Stimulated activated CD8-positive, alpha-beta memory T cell treated with anti-CD3 and anti-CD28 coated beads, Interleukin-15, amount 100 ng/mL, for 48 hours (primary cell): ENCODE measurements at places on chromosomes 16 and 17.

GRCh38 chr17:48439110-48439850 lies 9.3 kb upstream of the SKAP1 start:
- DNase-seq, result no peak

- no peak for DNase-seq
Observed at GRCh38 chr16:35188288-35189155, 1729.1 kb downstream of the TP53TG3F start.

GRCh38 chr16:83268169-83268568 lies 539.6 kb upstream of the HSBP1 start:
- no peak for DNase-seq

DNA sequence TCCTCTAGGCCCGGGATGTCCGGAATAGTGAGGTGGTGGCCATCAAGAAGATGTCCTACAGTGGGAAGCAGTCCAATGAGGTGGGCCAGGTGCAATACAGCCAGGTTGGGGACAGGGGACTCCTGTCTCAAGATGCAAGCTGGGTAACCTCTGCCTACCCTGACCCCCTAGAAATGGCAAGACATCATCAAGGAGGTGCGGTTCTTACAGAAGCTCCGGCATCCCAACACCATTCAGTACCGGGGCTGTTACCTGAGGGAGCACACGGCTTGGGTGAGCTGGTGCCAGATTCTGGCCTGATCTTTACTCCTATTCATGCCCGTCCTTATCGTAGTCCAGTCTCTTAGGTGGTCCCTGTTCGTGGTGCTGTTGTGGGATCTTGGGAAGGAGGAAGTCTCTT lies 4.4 kb downstream of the TAOK2 start:
- no peak for DNase-seq

DNA sequence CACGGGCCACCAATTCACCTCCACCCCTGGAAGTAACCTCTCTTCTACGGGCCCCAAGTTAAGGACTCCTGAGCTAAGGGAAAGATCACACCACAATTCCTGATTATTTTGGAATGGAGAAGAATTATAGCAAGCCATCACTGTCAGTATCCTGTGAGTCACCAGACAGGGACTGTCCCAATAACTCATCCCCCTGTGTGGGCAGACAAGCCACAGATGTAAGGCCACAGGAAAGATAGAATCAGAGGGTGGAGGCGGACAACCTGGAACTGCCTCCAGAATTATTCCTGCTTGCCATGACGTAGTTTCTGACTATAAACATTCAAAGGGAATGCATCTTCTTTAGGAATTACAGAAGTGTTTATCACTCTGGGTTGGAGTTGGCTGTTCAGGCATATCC lies 5.8 kb upstream of the MYO1D start:
- DNase-seq, result no peak

DNA sequence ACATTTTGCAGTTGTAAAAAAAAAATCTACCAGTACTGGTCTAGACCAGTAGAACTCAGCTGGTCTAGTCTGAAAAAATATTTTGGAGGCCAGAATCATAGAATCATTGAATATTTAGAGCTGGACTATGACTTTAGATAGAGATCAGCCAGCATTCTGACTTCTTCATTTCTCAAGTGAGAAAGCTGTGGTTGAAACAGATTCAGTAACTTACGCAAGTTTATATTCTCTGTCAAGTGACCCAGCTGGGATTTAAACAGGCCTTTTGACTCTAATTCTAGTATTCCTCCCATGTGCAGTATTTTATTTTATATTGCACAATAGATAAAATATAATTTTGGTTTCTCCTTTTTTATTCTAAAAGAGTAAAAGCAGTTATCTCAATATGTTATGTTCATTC lies 4.9 kb downstream of the TNRC6A start:
- no peak for DNase-seq

- DNase-seq, result no peak
Observed at GRCh38 chr17:4162775-4163466, 19.9 kb downstream of the CYB5D2 start.

DNA sequence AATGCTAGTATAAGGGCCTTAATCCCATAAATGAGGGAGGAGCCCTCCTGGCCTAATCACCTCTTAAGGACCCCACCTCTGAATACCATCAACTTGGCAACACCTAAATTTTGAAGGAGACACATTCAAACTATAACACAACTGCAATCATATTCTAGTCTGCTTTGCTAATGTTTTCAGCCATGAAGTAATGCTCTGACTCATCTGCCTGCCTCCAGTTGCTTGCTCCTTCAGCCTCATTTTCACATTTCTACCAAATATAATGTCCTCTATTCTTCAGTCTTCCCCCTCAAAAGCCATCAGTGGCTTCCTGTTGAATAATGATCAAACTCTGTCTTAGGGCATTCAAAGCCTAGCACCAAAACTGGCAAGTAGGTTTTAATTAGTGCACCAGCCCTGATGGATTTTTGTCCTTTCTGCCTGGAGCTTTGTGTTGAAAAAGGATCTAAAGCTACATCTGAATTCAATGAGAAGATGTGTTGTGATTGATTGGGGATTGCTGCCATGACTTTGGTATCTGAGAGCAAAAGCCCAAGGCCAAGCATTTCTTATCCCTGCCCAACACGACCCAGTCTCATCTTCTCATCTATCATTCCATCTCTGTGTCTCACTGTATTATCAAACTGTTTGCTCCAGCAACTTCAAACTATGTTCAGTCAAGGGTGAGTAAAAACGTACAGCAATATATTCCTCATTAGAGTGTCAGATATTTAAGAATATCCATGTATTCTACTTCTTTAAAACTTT lies 140.8 kb upstream of the ELAC2 start:
- no peak for DNase-seq

- no peak for DNase-seq
Observed at GRCh38 chr17:49969134-49969759, at the start of gene DLX4. TSS of gene DLX4 (plus strand) at chr17:49969190. CDS start at chr17:49969469, 279 bp downstream.

DNA sequence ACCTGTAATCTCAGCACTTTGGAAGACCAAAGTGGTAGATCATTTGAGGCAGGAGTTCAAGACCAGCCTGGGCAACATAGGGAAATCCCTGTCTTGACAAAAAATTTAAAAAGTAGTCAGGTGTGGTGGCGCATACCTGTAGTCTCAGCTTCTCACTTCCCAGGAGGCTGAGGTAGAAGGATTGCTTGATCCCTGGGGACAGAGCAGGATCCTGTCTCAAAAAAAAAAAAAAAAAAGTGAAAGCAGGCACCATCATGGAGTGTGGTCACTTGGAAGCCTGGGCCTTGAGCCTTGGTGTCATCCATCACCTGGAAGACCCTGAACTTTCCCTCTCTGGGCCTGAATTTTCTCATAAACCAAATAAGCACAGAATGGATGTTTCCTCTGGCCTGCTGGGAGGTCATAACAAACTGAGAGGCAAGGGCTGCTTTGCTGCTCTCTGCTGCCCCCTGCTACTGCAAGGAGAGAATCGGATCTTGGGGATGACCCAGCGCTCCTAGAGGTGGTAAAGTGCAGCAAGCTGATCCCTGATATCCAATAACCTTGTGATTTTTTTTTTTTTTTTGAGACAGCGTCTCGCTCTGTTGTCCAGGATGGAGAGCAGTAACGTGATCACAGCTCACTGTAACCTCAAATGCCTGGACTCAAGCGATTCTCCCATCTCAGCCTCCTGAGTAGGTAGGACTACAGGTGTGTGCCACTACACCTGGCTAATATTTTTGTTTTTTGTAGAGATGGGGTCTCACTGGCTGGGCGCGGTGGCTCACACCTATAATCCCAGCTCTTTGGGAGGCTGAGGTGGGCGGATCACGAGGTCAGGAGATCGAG lies 75.9 kb upstream of the RNU2-1 start:
- DNase-seq, result no peak

DNA sequence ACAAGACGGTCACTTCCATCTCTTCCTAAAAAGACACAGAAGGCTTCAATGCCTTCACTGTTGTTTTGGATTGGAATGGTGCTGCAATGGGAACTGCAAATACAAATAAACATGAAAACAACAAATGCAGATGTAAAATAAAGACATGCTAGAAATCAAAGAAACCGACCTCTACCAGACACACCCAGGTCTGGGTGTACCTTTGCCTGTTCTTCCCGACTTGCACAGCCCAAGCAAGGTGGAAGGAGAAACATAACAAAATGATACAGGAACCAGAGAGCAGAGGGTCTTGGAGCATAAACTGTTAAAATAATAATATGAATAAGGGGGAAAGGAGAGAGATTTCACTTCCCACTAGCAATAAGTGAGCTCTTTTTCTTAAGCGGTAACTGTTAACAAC lies 17.3 kb downstream of the RFFL start:
- DNase-seq, result no peak

GRCh38 chr16:60064026-60064425 lies 1329.9 kb upstream of the GOT2 start:
- no peak for DNase-seq

GRCh38 chr17:83058266-83058798 lies 21.1 kb upstream of the METRNL start:
- no peak for DNase-seq

DNA sequence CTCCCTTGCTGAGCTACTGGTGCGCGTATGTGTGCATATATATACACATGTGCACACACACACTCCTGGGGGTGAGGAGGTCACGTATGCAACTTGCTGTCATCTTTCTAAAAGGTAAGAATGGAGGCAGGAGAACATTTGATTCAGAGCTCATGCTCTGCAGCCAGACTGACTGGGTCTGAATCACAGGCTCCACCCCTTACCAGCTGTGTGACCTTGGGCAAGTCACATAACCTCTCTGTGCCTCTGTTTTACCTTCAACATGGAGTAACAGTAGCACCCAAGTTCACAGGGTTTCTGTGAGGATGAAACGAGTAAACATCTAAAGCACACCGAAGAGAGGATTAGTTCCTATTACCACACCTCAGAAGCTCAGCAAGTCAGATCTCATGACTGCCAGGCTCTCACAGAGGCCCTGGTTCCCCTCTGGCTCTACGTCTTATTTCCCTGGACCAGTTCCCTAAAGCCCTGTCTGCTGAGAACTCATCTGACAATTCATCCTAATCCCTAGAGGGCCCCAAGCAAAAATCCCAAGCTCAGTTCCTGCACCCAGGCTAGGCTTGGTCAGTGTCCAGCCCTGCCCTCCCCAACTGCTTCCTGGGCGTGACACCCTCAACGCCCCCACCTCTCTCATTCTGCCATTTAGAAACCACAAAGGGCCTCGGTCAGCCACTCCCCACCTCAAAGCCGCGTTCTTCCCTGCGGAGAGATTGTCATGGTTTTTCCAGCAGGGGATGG lies 28.7 kb downstream of the ABR start:
- DNase-seq, result no peak

DNA sequence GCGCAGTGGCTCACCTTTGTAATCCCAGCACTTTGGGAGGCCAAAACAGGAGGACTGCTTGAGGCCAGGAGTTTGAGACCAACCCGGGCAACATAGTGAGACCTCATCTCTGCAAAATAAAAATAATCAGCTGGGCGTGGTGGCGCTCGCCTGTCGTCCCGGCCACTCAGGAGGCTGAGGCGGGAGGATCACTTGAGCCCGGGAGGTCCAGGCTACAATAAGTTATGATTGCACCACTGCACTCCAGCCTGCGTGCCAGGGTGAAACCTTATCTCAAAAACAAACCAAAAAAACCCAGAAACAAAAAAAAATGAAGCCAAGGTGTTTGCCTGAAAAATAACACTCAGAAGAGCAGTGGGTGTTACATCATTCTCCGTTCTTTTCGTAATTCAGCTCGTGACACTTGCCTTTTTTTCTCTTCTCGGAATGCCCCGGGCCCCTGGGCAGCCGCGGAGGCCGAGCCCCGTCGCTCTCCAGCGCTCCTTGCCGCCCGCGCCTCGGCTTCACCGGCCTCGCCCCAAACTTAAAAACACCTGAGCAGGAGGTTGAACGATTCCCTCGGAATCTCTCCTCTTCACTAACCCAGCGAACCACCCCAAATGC lies 17.0 kb downstream of the PRCD start:
- no peak for DNase-seq

GRCh38 chr17:63960006-63960405 lies 12.7 kb downstream of the SCN4A start:
- DNase-seq, result no peak

GRCh38 chr17:79388556-79389295 lies 222.1 kb downstream of the RBFOX3 start:
- DNase-seq, result no peak

GRCh38 chr16:79891458-79891857 lies 290.9 kb upstream of the MAF start:
- DNase-seq, result no peak

DNA sequence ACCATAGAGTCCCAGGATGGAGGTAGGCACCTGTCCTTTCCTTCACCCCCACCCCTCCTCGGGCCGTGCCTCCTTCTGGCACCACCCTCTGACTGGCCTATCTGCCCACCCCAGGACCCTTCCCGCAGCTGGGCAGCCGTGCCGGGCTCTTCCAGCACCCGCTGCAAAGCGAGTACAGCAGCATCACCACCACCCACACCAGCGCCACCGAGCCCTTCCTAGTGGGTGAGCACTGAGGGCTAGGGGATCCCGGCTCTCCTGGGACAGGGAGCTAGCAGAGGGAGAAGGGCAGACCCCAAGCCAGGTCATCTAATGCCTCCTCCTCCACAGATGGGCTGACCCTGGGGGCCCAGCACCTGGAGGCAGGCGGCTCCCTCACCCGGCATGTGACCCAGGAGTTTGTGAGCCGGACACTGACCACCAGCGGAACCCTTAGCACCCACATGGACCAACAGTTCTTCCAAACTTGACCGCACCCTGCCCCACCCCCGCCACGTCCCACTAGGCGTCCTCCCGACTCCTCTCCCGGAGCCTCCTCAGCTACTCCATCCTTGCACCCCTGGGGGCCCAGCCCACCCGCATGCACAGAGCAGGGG lies 7.8 kb downstream of the GALK1 start:
- no peak for DNase-seq

DNA sequence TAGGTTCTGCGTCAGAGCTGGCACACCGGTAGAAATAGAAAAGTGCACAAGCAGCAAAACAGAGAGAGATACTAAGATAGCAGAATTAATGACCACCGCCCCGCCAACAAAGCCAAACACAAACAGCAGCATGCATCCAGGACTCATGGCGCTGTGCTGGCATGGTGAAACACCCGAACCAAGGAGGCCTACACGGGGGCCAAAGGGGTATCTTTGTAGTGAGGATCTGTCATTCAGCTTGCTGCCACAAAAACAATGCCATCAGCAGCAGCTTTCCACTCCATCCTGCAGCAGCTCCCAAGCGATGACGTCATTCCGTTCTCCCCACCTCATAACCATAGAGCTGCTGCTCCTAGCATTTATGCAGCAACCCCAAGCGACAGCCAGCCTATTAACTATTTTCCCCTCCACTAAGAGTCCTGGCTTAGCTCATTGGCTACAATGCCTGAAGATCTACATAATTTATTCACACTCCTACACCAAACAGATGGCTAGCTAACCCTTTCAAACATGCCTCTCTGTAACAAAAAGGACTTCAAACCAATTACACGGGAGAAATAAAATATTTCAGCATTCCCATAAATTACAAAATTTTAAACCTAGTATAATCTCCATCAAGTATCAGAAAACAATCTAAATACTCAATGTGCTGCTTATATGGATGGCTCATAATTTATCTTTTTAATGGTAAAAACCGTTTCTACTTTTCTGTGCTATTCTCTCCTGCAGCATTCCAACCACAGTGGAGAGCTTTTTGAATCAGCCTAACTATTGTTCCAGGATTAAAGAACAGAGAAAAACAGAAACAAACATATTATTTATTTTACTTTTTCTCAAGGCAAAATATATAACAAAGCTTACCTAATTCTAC lies 73.9 kb downstream of the SPAG9 start:
- no peak for DNase-seq

- DNase-seq, result no peak
Observed at GRCh38 chr17:31398381-31399311, 7.2 kb downstream of the RAB11FIP4 start.
